ENCODE measurements at places on chromosomes 1 and 21. TPM values are rescaled to one million over a fixed set of nuclear protein-coding genes. Genes with fewer than 3 reads are reported as not detected.

Gene IARS2
- polyA plus RNA-seq: 39.6 TPM

Gene NR1I3
- not detected for polyA plus RNA-seq

Gene OR10K1
- not detected for polyA plus RNA-seq

Gene LEFTY1
- polyA plus RNA-seq: 0.10 TPM

Gene NLRP3
- polyA plus RNA-seq: 0.20 TPM

Gene TDRKH
- polyA plus RNA-seq: 1.5 TPM

Gene SLC35F3
- 0.24 TPM for polyA plus RNA-seq

Gene TTC24
- polyA plus RNA-seq: 0.08 TPM

Gene CFHR4
- not detected for polyA plus RNA-seq

Gene KRTAP10-6
- polyA plus RNA-seq: not detected

Gene ZNF593OS
- 0.22 TPM for polyA plus RNA-seq

Gene GIPC2
- polyA plus RNA-seq: 0.96 TPM
